ENCODE measurements at places on chromosomes 4 and X.

- DNase-seq, result no peak
Observed at GRCh38 chr4:149158817-149159216, 656.8 kb downstream of the IQCM start.

GRCh38 chr4:23324021-23324690, 565.7 kb downstream of the PPARGC1A start:
- DNase-seq, result no peak

DNA sequence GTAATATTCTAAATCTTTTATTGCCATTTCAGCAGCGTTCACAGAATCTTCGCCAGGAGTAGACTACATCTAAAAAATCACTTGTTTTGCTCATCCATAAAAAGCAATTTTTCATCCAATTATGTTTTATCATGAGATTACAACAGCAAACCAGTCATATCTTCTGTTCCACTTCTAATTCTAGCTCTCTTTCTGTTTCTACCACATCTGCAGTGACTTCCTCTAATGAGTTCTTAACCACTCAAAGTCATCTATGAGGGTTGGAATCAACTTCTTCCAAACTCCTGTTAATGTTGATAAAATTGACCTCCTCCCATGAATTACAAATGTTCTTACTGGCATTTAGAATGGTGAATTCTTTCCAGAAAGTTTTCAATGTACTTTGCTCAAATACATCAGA, 174.4 kb upstream of the BRWD3 start:
- DNase-seq, result no peak

DNA sequence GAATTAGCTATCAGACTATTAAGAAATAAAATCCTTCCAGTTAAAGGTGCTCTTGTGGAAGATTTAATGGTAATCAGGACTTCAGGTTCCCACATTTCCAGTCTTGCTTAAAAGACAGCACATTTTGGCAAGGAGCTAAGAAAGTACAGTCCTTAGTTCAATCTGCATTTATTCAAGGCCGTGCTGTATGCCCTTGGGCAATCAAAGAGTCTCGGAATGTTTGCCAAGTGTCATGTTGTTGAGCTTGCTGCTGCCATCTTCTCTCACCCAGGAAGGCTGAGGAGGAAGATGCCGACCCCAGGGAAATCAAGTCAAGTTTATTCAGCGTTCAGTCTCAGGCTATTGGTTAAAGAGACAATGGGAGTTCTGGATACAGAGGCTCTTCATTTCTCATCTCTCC, 388.1 kb upstream of the IGFBP7 start:
- DNase-seq, result no peak

DNA sequence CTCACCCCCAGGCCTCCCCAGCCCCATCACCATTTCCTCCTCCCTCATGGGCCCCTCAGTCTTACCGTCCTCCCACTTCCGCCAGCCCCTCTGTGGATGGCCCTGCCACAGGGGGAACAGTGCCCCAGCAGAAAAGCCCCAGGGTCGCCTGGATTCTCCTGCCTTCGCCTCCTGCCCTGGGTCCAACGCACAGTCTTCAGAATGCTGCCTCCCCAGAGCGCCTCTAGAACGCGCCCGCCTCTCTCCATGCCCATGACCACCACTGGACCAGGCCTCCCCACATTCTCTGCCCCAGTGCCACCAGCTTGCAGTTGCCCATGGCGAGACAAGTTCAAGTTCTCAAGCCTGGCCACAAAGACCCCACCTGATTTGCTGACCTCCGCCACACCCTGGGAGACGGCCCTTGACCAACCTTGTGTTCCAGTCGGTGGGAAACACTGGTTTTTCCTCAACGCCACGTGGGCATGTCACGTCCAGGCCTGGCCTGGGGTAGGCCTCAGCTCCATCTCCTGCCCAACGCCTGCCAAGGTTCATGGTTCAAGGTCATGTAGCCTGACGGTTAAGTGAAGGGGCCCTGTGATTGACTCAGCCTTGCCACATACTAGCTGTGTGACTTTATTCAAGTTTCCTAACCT, 634 bp upstream of the PLXNB3 start:
- DNase-seq, result no peak

- no peak for DNase-seq
Observed at GRCh38 chr4:113179091-113179490, 129.6 kb downstream of the ANK2 start.

GRCh38 chr4:6283282-6283681, 13.6 kb downstream of the WFS1 start:
- no peak for DNase-seq

DNA sequence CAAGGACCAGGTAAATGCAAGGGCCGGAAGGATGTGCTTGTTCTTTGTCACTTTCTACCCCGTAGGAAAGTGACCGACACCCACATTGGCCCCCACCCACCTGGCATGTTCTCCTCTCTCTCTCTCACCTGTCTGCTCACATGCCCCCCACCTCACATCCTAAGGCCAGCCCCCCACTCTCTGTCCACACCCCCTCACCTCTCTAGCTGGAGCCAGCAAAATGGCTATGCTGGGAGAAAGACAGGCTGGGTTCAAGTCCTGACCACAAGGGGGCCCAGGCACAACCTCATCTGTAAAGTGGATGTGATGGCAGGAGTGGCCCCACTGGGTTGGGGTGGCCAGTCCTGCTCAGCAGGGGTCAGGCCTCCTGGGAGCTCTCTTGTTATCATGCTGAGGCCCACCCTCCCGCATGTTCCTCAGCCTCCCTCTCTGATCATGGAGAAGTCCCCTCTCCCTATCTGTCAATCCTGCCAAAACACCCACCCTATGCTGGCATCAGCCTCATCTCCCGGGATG, 1.7 kb upstream of the PPP2R2C start:
- DNase-seq, result no peak

DNA sequence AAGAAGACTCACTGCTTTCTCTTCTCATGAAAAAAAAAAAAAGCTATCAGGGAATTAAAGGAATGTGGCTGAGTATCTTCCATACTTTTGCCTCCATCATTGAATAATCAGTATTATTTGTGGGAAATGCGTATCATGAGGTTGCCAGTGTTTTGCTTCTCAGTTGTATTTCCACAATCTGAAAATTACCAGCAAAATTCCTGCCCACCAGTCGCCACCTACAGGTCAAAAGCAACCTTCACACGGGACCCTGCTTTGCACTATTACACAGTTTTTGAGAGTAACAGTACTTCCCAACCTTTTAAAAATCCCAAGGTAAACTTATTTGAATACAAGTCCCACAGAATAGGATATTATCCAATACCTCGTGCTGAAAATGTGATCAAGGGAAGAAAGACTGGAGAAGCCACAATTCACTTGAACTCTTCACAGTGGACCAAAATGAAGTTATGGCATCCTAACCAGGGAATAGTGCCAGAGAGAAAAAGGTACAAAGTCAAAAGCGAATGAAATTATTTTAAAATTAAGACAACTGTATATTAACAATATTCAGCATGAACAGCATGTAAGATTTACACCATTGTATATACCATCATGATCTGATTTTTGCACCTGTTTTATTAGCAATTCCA, 30.4 kb downstream of the PGRMC1 start:
- no peak for DNase-seq

GRCh38 chr4:13918991-13919441, 291.5 kb upstream of the BOD1L1 start:
- no peak for DNase-seq

DNA sequence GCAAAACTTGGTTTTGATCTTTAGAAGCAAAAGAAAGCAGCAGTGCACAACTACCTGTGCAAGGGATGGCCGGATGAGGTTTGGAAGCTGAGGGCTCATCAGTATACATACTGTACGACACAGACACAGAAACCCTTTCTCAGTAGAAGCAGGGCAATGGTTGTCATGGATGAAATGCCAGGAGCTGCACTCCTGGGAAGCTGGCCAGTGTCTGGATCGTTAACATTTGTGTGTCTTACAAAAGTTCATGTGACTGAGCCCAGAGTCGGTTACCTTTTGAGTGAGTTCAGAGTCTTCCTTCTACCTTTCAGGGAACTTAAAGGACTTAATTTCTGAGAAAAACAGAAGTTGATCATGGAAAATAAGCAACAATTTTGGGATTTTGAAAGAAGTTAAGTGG, 230.3 kb downstream of the APBB2 start:
- no peak for DNase-seq

- DNase-seq, result no peak
Observed at GRCh38 chrX:120718969-120719368, 89.1 kb upstream of the C1GALT1C1 start.

GRCh38 chr4:167234316-167234881, at the start of gene SPOCK3:
Gene SPOCK3, minus strand, starts transcription at chr4:167234494.
- no peak for DNase-seq
